ENCODE measurements at places on chromosomes 11 and 22.

DNA sequence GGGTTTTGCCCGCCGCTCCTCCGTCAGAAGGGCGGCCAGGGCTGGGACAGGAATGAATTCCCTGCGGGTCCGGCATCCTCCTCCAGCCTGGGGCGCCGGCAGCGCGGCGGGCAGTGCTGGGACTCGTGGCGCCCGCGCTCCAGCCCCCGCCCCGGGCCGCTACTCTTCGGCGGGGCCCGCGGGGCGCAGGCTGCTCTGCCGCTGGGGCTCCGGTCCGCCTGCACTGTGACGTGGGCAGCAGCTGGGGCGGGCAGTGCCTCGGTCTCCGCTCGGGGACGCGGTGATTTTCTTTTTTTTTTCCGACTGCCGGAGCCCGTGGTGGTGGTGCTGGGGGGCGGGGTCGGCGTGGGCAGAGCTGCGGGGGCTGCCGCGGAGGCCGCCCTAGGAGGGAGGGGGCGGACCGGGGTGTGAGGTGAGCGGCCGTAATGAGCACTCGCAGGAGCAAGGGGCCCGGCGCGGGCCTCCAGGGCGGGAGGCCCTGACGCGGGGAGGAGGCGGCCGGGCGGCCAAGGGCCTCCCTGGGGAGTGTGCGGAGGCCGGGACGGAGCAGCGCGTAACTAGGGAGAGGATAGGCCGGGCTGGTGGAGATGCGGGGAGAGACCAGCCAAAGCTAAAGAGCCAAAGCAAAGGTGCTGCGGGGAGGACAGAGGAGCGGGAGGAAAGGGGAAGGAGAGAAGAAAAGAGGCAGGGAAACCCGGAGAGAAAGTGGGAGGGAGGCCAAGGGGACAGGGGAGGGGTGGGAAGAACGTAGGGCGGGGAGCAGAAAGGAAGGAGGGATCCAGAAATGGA is 73.3 kb upstream of the ZBED5 start:
- peak; percentile 76 for DNase-seq

DNA sequence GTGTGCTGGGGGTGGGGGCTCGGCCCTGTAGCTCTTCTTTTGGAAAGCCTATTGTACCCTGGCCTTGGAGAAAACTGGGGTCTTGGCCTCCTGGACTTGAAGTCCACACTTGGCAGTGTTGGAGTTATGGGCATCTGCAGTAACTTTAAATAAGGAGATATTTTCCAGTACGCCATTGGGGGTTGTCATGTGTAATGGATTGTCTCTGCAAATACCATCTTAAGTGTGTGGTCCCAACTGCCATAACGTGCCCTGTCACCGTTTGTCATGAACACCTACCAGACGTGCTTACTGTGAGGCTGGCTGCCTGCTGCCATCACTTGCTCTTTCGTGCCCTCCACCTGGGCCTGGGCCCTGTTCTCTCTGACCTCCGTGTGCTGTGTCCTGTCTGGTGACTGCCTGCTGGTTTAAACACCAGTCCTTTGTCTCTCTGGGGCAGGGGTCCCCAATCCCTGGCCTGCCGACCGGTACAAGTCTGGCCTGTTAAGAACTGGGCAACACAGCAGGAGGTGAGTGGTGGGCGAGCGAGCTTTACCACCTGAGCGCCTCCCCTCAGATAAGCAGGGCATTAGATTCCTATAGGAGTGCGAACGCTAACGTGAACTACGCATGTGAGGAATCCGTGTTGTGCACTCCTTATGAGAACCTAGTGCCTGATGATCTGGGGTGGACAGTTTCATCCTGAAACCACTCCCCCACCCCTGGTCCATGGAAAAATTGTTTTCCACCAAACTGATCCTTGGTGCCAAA is 3.6 kb upstream of the ZDHHC8 start:
- DNase-seq = no peak

DNA sequence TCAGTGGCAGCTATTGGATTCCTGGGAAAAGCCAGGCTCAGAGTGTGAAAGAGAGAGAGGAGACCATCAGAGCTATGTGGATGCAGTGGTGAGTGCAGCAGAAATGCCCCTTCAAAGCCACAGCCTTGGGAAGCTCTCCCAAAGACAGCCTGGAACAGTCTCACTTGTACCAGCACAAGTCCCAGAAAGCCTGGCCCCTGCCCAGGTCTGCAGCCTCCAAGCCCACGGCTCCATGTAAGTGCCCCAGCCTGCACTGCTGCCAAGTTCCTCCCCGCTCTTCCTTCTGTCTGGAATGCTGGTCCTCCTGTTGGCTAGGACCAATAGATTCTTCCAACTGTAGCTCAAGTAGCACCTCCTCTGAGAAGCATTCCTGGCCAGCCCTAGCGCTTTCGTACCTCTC is 539.7 kb downstream of the MIAT start:
- DNase-seq = no peak

- no peak for DNase-seq
Observed at GRCh38 chr11:100705447-100705846, 18.4 kb downstream of the ARHGAP42 start.

GRCh38 chr11:115576606-115577380 is 72.6 kb upstream of the CADM1 start:
- no peak for DNase-seq

All from Daoy (cell line).